Activated CD4-positive, alpha-beta T cell treated with anti-CD3 and anti-CD28 coated beads, Interleukin-2, amount 10 ng/mL, durations not matched to agents 7 days and 5 days (primary cell): ENCODE measurements at places on chromosomes 3 and 15.
A peak's percentile ranks its signal among the peaks of the same experiment; 100 is the strongest.

- peaks cover 45% of the 10 kb centered on the region for H3K36me3 ChIP-seq
- peaks cover 65% of the 10 kb centered on the region for H3K4me1 ChIP-seq
- peak; percentile 81 for DNase-seq
- peak within 1 kb of the TSS; percentile 99 for H3K27ac ChIP-seq
- no peaks in the 10 kb centered on the region for H3K27me3 ChIP-seq
These were observed at the start of gene PARP14 for GRCh38 chr3:122680475-122681283. PARP14 (plus strand) TSS chr3:122680839; CDS start chr3:122680884, 45 bp downstream.

DNA sequence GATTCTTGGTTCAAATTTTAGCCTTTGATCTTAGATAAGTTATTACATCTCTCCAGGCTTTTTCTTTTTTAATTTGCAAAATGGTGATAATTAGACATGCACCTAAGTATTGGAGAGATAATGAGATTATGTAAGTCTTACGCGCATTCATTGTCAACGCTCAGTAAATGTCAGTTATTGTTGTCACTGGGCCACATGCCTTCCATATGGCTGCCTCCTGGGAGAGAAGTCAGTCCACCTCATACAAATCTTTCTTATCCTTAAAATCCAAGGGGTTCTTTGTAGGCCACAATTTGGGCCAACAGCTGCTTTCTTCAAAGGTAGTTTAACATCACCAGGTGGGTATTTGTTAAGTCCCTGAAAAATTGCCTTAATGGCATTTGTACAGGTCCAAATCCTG lies 25.5 kb upstream of the PTPRG start:
- no peak for DNase-seq
- no peaks in the 10 kb centered on the region for H3K36me3 ChIP-seq

- no peaks in the 10 kb centered on the region for H3K36me3 ChIP-seq
- H3K4me1 ChIP-seq: peaks cover 9% of the 10 kb centered on the region
- no peak overlapping the region for H3K4me3 ChIP-seq
- no peaks in the 10 kb centered on the region for H3K27me3 ChIP-seq
- H3K27ac ChIP-seq: no peak overlapping the region
These were observed 18.6 kb upstream of the TRPC1 start for GRCh38 chr3:142705198-142705597.

GRCh38 chr15:67831363-67831762 lies 6.1 kb downstream of the SKOR1 start:
- peaks cover 5% of the 10 kb centered on the region for H3K36me3 ChIP-seq
- no peak for DNase-seq
- H3K27me3 ChIP-seq: peaks cover 77% of the 10 kb centered on the region

- no peak overlapping the region for H3K27ac ChIP-seq
- DNase-seq: no peak
- H3K4me1 ChIP-seq: no peaks in the 10 kb centered on the region
- H3K36me3 ChIP-seq: no peaks in the 10 kb centered on the region
- no peak overlapping the region for H3K4me3 ChIP-seq
- H3K27me3 ChIP-seq: peaks cover 16% of the 10 kb centered on the region
These were observed 225.1 kb downstream of the NTRK3 start for GRCh38 chr15:88031461-88031860.

DNA sequence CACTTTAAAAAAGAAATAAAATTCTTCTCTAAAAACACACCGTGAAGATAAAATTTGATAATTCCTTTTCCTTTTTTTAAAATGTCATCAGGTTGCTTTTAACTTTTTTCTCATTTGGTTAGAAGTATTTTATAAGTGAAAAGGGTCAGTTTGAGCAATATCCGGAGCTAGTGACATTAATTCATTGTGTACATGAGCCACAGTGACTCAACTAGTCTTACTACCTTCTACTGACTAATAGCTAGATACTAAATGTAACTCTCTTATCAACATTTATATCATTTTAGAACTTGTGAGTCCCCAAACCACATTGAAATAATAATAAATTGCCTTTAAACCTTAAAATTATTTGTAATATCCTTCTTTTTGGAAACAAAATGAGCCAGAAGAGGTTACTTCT lies 101.2 kb upstream of the ZBTB20 start:
- H3K27me3 ChIP-seq: no peaks in the 10 kb centered on the region
- no peak overlapping the region for H3K27ac ChIP-seq
- DNase-seq: no peak
- no peaks in the 10 kb centered on the region for H3K36me3 ChIP-seq
